Activated T-helper 1 cell treated with anti-CD3 and anti-CD28 coated beads, Interleukin-12 subunit alpha, Interleukin-12 subunit beta, Interleukin-2, Interleukin-4 antibody, amounts not matched to agents 30 ng/mL and 10 ng/mL and 1 ng/mL, durations not matched to agents 14 hours and 24 hours and 36 hours (primary cell): ENCODE measurements at places on chromosomes 2 and 18.

DNA sequence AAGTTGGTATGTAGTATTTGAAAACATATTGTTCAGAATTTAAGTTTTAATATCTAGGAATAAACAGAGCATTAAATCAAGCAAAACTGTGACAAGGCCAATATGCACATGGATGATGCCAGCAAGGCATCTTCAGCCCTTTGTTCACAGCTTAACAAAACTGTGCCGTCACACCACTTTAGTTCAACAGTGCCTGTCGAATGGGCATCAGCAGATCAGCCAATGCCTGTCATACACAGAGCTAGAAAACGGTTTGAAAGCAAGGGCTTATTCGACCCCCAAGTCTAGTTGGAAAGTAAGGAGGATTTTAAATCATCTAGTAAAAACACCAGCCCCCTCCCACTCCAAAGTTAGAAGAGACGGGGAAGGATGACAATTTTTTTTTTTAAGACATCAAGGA is 16.7 kb downstream of the ZEB2 start:
- DNase-seq, result no peak

DNA sequence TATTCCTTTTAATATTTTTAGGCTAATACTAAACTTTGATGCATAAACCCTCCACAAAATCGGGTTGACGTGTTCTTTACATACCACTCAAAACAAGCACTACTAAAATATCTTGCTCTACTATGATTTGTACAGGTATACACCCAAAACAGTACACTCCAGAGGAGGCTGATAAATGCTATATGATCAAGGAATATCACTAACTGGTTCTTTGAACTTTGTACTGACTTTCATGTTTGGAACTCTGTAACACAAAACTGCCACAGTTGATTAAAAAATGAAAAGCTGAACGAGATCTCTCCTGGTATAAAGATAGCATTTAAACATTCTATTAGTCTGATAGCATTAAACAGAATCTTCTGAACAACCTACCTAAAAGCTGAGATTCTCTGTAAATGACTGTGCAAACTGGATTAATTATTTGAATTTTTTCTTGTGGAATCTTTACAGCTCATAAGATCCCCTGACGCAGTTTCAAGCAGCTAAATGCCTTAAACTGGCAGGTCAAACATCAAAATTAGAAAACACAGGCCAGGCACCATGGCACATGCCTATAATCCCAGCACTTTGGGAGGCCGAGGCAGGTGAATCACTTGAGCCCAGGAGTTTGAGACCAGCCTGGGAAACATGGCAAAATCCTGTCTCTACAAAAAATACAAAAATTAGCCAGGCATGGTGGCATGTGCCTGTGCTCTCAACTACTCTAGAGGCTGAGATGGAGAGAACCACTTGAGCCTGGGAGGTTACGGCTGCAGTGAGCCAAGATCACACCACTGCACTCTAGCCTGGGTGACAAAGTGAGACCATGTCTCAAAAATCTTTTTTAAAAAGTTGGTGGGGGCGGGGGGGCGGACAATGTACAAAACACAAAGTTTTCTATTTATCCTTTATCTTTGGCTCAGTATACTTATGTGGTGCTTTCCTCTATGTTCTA is 150.6 kb downstream of the EXOC6B start:
- no peak for DNase-seq

DNA sequence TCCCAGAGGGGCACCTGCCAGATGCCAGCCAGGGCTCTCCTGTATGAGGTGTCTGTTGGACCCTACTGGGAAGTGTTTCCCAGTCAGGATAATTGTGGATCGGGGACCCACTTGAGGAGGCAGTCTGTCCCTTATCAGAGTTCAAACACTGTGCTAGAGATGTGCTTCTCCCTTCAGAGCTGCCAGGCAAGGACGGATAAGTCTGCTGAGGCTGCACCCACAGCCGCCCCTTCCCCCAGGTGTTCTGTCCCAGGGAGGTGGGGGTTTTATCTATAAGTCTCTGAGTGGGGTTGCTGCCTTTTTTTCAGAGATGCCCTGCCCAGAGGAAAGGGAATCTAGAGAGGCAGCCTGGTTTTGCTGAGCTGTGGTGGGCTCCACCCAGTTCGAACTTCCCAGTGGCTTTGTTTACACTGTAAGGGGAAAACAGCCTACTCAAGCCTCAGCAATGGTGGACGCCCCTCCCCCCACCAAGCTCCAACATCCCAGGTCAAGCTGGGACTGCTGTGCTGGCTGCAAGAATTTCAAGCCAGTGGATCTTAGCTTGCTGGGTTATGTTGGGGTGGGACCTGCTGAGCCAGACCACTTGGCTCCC is 324.0 kb upstream of the SETBP1 start:
- no peak for DNase-seq

DNA sequence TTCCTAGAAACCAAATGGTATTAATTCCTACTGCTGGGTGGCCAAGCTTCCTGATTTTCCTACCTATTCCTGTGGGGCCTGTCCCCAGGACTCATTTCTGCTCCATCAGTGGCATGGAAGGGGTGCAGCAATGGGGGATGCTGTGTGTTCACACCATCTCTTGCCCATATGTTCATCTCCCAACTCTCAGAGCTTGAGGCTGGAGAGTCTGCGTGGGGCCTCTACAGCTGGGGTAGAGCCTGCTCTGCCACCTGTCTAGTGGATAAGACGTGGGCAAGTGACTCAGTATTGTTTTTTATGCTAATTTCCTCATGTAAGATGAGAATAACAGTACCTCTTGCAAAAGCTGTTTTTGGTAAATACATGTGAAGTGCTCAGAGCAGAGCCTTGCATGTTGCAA is 149.8 kb downstream of the ACTR3 start:
- DNase-seq, result no peak

DNA sequence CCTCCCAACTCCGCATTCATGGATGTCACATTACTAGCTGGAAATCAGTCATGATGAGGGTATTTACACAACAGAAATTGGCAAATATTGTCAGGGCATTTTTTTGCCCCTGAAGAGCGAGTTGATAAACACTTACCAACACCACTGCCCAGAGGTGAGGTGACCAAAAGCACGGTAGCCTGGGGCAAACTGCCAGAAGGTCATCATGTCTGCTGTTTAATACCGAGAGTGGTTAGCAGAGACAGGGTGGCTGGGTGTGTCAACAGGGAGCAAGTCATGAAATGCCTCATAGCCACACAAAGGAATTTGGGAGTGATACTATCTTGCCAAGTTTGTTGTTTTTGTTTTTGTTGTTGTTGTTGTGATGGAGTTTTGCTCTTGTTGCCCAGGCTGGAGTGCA is 37.0 kb upstream of the EPC2 start:
- no peak for DNase-seq
